Epithelial cell of esophagus (primary cell): ENCODE measurements at places on chromosomes 5 and 9.

DNA sequence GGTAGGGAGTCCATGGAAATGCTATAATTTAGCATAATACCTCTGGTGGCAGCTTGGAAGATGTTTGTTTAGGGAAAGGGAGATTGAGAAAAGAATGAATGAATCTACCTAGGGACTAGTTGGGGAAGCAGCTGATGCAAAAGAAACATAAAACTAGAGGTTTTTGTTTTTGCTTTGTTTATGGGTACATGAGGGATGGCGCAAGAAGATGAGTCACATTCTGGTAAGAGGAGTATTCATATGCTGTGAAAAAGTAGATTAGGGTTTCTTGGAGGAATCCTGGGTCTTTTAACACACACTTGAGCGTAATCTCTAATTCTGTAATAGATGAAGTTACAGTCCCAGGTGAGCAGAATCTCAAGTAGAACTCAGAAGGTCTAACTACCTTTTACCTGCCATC, 17.1 kb downstream of the C9orf43 start:
- peak; percentile 58 for DNase-seq

DNA sequence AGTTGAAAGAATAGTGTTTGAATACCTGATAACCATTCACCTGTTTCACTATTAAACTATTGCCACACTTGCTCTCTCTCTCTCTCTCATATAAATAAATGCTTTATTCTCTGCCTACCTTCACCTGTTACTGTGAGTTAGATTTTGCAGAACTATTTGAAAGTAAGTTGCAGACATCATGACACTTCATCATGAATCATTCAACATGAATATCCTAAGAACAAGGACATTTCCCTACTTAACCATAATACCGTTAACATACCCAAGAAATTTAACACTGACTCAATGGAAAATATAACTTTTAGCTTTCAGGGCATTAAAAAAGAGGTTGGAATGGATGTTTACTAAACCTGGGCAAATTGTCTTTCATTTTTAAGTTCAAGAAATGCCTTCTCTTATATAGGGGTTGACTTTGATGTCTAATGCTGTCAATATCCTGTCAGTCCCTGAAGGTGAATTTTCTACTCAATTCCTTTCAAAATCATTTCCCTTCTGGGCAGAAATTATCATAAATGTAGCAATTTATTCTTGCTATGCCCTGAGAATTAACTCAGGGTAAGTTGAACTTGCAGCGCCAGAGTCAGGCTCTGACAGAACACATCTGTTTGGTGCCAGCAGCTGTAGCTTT, 582.6 kb upstream of the TLE4 start:
- peak; percentile 37 for DNase-seq

DNA sequence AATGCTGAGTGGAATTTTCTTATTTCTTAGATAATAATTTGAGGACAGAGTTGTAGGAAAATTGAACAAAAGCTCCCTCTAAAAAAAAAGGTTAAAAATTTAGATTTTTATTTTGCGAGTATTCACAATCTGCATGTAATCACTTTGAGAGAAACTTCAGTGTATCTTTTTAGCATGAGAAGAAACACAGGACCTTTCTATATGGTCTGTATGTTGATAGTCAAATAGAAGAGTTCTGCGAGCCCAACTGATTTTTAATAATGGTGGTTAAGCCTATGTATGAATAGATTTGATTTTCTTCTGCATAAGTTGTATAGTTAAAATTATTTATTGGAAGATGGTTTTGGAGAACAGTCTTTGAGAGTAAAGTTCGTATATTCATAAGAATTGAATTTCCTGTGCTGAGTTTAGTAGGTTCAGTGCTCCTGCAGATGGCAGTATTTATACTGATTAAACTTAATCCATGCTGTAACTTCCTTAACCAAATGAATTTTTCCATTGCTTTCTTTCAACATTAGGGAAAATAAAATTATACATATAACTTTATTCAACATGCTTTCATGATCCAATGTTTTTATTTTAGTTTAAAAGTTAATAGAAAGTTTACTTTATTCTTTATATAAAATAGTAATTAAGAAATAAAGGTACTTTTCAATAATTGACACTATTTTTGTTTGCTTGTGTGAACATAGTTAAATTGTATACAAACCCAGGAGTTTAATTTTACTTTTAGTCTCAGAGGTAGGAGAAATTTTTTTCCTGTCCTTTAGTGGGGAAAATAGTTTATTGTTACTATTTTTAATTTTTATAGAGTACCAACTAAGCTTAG, 19.6 kb downstream of the TCERG1 start:
- DNase-seq: peak; percentile 19

DNA sequence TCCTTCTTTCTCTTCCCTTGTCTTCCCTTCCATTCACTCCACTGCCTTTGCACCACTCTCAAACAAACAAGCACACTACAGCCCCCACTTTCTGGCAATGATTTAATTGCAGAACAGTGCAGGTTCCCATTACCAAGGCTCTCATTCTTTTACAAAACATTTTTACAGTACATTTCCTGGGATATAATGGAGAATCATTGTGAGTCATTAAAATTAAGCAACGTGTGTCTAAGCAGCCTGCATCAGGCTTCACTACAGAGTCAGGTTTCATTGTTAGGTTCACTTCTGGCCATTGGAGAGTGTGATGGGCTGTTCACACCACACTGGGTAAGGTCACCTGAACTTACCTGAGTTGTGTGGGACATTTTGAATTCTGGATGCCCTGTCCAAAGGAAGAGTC, 303.5 kb downstream of the TRIM32 start:
- peak; percentile 69 for DNase-seq

GRCh38 chr5:117776977-117777376, 1202.4 kb upstream of the SEMA6A start:
- DNase-seq: no peak

- no peak for DNase-seq
Measured at GRCh38 chr5:83917261-83917908, 196.7 kb upstream of the HAPLN1 start.

GRCh38 chr5:124263680-124264491, 482.6 kb downstream of the ZNF608 start:
- peak; percentile 22 for DNase-seq

DNA sequence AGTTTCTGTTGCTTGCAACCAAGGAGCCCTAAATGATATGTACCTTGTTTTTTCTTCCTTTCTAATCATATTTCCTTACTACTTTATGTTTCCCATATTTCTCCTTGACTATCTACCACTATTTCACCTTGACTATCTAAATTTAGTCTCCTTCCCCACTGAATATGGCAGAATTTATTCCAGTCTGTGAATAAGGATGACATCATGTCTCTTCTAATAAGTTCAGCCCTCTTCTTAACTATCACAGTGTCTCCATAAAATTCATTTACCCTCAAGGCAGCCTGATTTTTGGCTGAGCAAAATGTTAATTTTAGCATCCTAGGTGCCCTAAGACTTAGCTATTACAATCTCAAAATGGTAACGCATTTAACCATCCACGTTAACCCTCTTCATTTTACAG, 99.5 kb upstream of the EQTN start:
- no peak for DNase-seq

GRCh38 chr9:86181379-86182315, 77.8 kb downstream of the C9orf153 start:
- peak; percentile 58 for DNase-seq

GRCh38 chr5:15249152-15249551, 250.8 kb upstream of the FBXL7 start:
- DNase-seq: peak; percentile 63

DNA sequence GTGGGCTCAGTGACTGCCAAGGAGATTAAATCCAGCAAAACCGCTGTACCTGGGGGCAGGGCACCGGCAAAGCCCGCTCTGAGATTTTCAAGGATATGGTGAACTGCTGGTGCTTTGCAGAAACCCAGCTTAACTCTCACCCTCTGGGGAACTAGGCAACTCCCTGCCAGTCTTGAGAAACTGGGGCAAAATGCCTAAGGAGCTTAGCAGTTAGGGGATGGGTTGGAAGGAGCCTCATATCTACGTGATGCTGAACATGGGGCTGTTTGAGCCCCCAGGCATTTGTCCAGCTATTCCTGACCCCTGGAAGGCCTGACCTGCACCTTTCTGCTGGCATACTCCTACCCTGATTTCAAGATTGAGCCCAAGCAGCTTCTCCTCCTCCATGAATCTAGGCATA, 108.6 kb upstream of the TBC1D2 start:
- DNase-seq: no peak
